ENCODE measurements at places on chromosomes 12 and 14.

DNA sequence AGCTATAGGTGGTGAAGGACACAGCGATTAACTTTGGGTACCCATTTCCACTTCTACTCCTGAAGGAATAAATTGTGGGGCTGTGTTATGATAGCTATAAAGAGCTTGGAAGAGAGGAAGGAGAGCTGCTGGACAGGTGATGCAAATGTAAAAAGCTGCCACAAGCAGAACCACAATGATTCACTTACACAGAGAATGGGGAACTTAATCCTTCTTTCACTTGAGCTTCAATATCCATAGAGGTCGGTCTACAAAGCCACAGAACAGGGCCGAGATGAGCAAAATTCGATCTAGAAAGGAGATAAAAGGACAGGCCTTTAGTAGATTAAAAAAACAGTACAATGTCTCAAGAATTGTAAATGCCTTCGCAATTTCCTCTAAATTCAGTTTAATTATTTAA is 831.1 kb downstream of the LRFN5 start:
- no peak for DNase-seq

DNA sequence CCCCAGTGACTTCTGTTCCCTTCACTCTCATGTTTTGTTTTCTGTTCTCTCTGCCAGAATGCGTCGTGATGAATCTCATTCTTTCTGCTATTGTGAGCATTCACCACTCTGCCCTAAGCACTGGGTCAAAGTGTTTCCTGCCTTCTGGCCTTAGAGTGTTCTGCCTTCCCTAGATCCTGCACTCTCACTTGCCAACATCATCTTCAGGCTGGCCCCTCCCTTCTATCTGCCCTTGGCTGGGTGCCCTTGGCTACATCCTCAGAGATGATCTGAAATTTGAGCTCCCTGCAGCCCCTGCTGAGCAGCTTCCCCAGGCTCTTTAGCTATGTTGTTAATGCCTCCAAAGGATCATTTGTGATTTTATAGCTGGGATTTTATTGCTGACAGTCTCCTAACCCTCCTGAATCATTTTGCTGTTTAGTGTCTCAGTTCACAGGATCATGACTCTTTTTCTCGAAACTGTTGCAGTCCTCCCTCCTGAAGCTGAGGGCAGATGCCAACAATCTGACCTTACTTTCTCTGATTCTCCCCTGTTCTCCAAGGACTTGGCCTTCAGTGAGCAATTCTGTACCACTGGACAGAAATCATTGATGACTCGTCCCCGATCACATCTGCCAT is 4.5 kb downstream of the DHRS2 start:
- peak; percentile 72 for DNase-seq

DNA sequence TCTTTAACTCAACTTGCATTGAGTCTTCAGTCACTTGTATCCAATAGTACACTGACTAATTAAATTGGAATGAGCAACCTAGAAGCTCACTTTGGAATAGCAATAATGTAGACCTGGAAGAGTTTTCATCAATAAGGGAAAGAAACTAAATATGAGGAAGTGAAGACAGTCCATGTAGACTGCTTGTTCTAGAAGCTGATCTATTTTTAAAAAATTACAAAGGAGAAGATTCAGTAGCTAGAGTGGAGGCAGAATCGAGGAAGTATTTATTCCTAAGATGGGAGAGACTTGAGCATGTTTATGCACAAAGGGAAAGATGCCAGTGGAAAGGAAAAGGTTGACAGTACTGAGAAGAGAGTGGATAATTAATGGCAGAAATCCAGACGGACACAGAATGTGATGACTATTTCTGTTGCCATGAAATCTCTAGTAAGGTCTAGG is 156.3 kb upstream of the PDE3A start:
- no peak for DNase-seq

- DNase-seq: no peak
Measured at GRCh38 chr12:7161811-7162210, 27.7 kb upstream of the PEX5 start.

GRCh38 chr14:55752580-55753390 is 172.8 kb downstream of the KTN1 start:
- peak; percentile 100 for DNase-seq

DNA sequence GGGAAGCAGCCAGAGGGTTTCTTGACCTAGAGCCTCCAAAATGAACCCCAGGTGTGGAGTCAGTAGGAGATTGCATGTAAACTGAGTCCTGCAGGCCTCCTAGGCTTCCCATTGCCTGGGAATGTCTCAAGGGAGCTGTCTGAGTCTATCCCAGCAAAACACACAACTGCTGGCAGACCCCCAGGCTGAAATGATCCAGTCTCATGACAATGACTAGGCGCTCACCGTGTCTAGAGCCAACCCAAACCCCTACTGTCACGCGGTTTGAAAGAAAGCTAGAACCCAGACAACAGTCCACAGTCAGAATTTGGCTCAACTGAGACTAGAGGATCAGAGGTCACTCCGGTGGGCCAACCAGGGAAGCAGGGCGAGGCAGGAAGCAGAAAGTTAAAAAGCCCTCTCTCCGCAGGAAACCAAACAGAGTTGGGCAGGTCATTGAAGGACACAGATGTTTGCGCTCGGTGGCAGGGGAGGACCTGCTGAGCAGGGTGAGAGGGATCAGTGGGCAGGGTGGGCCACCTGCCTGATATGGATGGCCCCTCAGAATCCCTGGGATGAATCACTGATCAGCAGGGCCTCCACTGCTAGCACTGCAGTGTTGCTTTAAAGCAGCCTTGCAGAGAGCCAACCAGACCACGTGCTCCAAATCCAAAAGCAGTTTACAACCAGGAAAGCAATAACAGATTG is 23.8 kb downstream of the ACTN1 start:
- no peak for DNase-seq

GRCh38 chr14:92173668-92174067 is 51.9 kb downstream of the CPSF2 start:
- DNase-seq: no peak

GRCh38 chr12:94308612-94309011 is 151.1 kb downstream of the CEP83 start:
- DNase-seq: no peak

DNA sequence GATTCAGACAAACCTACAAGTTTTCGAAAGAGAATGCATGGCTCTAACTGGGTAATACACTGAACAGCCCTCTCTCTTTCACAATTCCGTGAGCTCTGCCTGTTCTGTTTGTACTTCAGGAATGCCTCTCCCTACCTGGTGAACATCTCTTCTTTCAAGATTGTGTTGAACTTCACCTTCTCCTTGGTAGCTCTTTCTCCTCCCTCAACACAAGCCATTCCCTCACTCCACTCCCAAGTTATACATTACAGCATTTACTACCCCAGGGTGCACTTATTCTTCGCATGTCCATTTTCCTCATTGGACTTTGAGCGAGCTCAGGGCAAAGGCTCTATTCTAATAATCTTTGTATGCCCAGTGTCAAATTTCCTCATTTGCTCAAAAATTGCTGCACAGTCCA is 28.3 kb downstream of the NRDE2 start:
- DNase-seq: no peak

- DNase-seq: peak; percentile 34
Measured at GRCh38 chr12:47964106-47964728, 821 bp downstream of the TMEM106C start.

DNA sequence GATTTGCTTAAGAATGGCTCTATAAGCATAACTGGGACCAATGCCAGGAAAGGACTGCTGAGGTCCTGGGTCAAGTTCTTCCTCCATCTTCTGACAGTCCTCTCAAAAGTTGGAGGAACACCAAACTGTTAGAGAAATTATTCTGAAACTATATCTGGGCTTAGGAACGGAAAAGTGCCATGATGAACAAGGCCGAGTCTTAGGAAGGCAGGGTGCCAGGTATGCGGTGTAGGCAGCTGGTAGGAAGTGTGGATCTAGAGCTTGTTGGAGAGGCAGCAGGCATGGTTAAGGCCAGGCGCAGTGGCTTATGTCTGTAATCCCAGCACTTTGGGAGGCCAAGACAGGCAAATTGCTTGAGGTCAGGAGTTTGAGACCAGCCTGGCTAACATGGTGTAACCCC is 7.7 kb downstream of the GNPTAB start:
- no peak for DNase-seq

GRCh38 chr14:19902409-19902808 is 18.0 kb upstream of the OR4K5 start:
- no peak for DNase-seq

DNA sequence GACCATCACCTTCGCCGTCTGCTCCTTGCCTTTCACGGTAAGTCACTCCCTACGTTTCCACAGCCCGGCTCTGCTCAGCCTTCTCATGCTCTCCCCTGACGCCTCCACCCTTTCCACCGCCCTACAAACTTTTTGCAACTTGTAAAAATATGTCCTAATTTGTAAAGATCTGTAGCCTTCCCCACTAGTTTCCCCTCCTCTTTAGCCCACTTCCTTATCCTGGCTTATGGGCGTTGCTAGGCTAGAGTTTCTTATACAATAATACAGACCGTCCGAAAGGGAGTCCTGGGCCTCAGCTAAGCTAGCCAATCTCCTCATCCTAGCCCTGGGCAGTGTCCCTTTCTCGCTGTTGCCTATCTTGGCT is 1.2 kb downstream of the PTGER2 start:
- DNase-seq: no peak

DNA sequence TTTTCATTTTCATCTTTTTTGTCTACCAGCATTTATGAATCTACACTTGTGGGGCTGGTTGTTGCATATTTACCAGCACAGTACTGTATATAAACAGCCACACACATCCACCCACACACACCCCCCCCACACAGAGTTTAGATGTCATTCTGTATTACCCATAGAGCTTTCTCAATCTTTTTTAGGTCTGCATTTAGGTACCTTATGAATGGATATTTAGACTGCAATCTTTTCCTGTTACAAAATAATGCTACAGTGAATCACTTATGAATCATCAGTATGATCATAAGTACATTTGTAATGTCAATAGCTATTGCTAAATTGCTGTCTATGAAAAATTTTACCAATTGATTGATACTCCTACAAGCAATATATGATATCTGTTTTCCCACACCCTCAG is 67.3 kb upstream of the STK38L start:
- peak; percentile 94 for DNase-seq

DNA sequence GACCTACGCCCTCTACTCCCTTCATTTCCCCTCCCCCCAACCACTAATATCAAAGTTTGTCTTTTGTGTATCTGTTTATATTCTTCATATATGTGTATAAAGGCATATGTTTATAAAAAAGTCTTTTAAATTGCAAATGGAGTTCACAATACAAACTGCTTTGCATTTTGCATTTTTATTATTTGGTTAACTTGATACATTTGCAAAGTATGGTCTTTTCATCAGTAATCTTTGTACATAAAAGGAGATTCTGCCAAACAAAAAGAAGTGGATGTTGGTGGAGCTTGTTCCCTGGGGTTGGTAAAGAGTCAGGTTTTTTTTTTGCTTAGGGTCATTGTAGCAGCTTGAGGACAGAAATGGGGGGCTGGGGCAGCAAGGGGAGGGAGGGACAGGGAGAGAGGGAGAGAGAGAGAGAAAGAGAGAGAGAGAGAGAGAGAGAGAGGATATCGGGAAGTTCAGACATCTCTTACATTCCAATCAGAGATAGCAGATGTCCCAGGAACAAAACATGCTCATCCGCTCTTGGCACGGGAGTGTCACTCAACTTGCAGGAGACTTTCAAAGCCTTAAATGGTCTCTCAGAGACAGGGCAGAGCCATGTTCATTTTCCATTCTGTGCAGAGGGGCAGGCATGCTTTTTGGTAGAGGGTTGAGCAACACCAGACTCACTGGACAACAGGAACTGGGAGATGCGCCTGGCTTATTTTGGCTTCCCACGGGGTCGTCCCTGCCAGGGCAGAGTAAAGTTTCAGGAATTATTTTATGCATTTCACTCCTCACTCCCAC is 44.8 kb upstream of the TBX5 start:
- DNase-seq: no peak

- no peak for DNase-seq
Measured at GRCh38 chr12:43038991-43039390, 449.4 kb upstream of the PRICKLE1 start.

DNA sequence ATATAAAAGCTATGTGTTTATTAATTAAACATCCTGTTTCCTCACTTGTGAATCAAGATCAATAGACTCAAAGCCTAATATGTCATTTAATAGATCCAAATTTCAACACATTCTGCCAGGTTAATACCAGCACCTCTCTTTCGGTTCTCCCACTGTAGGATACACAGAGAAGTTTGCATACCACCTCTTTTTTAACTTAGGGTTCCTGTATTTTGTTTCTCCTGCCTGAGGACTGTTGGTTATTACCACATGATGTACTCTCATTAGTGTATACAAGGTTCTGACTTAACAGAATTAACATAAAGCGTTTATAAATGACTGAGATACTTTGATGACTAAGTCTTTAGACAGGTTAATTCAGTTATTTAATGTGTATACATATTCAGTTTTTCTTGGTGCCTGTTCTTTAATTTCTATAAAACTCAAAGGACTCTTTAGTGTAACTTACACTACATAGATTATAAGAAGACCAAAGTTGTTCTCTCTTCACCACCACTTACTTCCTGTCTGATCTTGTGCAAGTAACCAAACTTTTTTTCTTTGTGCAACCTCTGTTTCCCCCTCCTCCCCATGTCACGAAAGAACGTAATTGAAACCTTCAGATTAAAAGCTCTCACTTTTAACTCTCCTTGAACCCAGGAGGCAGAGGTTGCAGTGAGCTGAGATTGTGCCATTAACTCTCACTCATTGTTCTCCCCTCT is 89.8 kb upstream of the DNM1L start:
- no peak for DNase-seq

- no peak for DNase-seq
Measured at GRCh38 chr12:39892146-39892545, 213.7 kb downstream of the SLC2A13 start.

- no peak for DNase-seq
Measured at GRCh38 chr12:50720085-50720484, 43.8 kb upstream of the ATF1 start.

GRCh38 chr14:58898655-58899316 is 261.0 kb downstream of the DACT1 start:
- DNase-seq: peak; percentile 98

DNA sequence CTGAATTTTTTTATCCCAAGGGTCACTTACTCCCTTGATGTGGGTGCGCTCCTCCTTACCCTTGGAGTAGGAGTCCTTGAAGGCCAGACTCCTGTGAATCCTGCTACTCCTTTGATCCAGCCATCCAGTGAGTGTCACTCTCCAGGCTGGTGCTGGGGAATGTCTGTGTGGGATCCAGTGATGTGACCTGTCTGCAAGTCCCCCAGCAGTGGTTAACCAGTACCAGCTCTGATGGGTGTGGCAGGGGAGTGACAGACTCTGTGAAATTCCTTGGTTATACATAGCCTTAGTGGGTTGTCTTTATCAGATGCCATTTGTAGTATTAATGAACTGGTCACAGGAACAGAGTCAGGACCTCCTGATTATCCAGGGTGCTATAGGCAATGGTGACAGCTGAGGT is 409.5 kb upstream of the LMO3 start:
- DNase-seq: peak; percentile 22

- no peak for DNase-seq
Measured at GRCh38 chr12:105864901-105865300, 273.9 kb downstream of the NUAK1 start.

- DNase-seq: no peak
Measured at GRCh38 chr14:103541709-103542604, 13.0 kb downstream of the TRMT61A start.

- DNase-seq: no peak
Measured at GRCh38 chr12:68237619-68238018, 12.0 kb upstream of the IL26 start.

Measured in PC-3 (cell line).